ENCODE measurements at places on chromosomes 6 and 20. TPM values are rescaled to one million over a fixed set of nuclear protein-coding genes. Genes with fewer than 3 reads are reported as not detected.

DNA sequence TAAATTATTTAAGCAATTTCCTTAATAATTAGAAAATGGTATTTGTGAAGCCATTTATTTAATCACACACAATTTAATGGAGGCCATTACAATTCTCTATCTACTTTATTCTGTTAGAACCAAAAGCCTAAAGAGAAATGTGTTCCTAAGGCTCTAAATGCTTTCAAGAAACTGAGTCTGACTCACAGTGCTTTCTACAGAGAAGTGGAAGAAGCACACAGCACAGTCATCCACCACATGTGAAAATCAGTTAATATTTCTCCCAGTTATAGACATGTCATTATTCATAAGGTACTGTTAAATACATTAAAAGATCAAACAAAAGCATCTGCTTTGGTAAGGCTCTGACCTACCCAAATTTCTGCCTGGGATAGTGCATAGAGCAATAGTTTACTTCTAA is 214.4 kb downstream of the ALDH8A1 start:
- no peak for DNase-seq

GHRH gene
- not detected for total RNA-seq

DNA sequence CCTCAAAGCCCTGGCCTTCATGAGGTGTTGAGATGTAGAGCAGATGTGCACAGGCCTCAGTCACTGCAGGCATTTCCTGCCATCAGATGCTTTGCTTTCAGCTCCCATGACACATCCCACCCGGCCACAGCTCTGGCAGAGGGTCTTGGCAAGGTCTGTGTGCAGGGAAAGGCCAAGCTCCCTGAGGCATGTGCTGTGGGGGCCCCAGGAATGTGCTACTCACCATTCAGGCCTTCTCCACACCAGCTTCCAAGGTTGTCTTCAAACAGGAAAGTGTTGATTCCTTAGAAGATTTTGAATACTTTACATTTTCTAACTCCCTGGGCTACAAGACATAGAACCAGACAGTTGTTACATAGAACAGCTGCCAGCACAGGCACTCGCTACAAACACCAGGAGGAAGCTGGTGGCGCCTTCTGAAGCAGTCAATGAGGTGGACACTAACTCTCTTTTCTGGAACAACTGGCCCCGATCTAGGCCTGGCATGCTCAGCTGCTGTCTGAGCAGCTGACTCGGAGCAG is 27.8 kb downstream of the CASS4 start:
- no peak for DNase-seq

DNA sequence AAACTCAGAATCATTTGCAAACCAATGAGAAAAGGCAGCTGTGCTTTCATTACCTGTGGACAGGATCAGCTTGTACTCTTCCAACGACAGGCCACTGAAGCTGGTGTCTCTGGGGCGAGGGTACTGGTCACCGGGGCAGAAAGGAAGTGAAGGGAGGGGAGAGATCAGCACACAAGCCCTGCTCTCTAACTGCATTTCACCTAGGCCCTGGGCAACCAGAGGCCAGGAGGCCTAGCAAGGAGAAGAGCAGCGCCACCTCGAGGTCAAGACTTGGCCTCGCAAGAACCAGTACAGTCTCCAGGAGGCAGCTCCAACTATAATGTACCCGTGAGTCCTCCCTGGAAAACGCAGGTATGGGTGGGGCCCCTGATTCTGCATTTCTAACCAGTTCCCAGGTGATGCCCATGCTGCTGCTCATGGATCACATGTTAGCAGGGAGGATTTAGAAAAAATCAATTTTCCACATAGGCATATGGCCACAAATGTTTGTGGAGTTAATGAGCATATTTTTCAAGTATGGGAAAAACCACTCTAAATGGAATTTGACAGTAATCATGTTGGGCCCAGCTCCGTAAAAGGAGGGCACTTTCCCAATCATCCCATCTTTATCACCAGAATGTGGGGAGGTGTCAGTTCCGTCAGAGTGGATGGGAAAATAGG is 11.0 kb downstream of the UQCC2 start:
- peak; percentile 76 for DNase-seq

GRCh38 chr20:16574656-16575355 is 1.6 kb upstream of the KIF16B start:
- peak; percentile 78 for DNase-seq

DNA sequence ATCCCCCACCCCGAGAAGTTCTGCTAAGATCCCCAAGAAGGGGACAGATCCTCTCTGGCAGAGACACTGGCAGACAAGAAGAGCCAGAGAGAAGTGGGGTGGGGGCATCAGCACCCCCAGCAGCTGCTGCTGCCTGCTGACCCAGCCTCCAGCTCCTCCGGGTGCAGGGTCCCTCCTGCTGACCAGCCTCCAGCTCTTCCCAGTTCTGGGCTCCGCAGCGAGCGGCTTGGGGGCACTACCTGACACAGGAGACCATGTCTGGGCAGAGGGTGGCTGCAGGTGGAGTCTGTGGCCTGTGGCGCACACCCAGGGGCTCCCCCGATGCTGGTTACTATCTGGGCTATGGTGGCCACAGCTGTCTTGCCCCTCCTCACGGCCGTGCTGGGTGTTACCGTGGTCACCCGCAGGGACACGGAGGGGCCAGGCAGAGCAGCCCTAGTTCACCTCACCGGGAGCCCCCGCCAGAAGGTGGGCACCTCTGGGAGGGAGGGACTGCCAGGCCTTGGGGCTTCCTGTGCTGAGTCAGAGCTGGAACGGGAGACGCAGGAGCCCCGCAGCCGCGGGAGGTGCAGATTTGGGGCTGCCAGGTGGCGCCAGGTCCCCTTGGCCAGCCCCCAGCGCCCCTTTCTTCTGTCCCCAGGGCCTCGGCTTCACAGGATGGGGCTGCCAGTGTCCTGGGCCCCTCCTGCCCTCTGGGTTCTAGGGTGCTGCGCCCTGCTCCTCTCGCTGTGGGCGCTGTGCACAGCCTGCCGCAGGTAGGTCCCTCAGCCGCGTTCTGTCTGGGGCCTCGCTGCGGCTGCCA is 630 bp downstream of the LIME1 start:
- peak; percentile 81 for DNase-seq

CST8 gene
- total RNA-seq, result not detected

- no peak for DNase-seq
Observed at GRCh38 chr6:75937846-75938245, 134.6 kb downstream of the IMPG1 start.

ZSWIM1 gene
- total RNA-seq, result 12.2 TPM

DNA sequence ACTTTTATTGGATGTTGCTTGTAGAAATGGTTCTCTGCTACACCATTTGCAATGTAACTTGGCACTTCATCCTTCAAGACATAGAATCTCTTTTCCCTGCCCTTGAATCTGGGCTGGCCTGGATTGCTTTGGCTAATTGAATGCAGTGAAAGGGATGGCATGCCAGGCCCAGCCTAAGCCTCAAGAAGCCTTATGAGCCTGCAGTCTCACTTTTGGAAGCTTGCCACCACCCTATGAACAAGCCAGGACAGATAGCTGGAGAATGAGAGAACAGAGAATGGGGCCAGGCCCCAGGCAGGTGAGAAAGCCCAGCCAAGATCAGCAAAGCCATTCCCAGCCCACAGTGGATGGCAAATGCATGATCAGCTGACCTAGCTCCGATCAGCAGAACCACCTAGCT is 350.7 kb upstream of the RNF24 start:
- DNase-seq, result no peak

MKKS gene
- total RNA-seq, result 9.6 TPM

MYH7B gene
- 0.55 TPM for total RNA-seq

- DNase-seq, result no peak
Observed at GRCh38 chr6:2598867-2599266, 151.9 kb downstream of the MYLK4 start.

- DNase-seq, result no peak
Observed at GRCh38 chr20:37711001-37711400, 17.2 kb downstream of the CTNNBL1 start.

GRCh38 chr6:150301846-150302519 is 66.8 kb upstream of the IYD start:
- no peak for DNase-seq

ID1 gene
- 1.2 TPM for total RNA-seq

FKBP1C gene
- 0.94 TPM for total RNA-seq

TNFRSF6B gene
- total RNA-seq, result not detected

GRCh38 chr6:4496284-4496683 is 279.9 kb upstream of the CDYL start:
- no peak for DNase-seq

TCF15 gene
- total RNA-seq, result not detected

GRCh38 chr6:108587258-108588059 is 26.7 kb downstream of the FOXO3 start:
- DNase-seq, result no peak

- no peak for DNase-seq
Observed at GRCh38 chr6:156438350-156438923, 338.7 kb upstream of the ARID1B start.

DNA sequence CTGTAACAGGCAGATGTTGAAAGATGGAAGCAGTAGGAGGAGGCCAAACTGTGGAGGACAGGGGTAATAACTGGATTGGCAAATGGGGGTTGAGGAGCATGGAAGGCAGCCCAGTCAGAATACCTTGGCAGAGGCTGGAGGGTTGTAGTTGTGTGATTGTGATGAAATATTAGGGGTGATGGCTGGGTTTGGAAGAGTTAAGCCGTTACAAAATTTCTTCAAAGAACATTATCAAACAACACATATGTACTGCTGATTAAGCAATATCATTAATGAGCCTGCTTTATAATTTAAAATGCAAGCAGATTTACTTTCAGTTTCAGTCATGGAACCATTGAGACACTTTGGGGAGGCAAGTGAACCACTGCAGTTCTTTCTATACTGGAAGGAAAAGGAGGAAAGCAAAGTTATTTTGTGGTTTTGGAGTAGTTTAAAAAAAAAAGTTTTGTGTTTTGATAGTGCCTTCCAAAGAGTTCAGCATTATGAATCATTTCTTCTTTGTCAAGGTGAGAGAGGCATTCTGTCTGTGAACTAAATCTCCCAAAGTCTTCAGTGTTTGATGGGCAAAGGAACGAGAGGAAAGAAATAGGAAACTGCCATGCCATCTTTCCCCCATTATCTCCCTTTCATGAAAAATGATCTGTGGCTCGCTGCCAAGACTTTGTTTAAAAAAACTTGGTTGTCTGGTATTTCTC is 20.7 kb downstream of the FOXO3 start:
- DNase-seq, result no peak

NT5E gene
- total RNA-seq, result 26.8 TPM

PRICKLE4 gene
- total RNA-seq, result not detected

DNA sequence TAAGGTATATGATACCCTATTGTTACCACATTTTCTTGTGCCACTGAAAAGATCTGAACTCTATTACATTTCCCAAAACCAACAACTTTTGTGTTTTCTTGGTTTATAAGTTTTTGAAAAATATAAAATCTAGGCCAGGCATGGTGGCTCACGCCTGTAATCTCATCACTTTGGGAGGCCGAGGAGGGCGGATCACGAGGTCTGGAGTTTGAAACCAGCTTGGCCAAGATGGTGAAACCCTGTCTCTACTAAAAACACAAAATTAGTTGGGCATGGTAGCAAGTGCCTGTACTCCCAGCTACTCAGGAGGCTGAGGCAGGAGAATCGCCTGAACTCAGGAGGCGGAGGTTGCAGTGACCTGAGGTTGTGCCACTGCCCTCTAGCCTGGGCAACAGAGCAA is 34.3 kb downstream of the SAMHD1 start:
- no peak for DNase-seq

GRCh38 chr20:41258474-41258873 is 59.1 kb downstream of the ZHX3 start:
- no peak for DNase-seq

DNA sequence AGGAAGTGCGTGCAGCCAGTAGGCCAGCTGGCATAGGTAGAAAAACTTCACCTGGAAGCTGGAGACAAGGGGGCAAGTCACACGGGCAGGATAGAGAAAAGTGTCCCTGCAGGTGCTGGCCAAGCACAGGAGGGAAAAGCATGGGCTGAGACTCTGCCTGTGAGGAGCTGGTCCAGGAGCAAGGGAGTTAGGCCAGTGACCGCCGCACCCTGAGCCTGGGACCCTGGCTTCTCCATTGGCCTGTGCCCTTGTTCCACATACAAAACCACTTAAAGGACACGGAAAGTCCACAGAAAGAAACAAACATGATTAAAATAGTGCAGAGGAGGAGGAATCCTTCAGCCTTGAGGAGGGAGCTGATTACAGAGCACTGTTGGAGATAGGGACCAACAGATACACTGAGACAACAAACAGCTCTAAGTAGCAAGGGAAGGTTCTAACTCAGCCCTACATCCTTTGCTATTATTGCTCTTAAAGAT is 68.6 kb downstream of the TRAM2 start:
- DNase-seq, result no peak

PSORS1C2 gene
- total RNA-seq, result not detected

GRCh38 chr6:9087470-9087869 is 652.1 kb upstream of the SLC35B3 start:
- no peak for DNase-seq

DNA sequence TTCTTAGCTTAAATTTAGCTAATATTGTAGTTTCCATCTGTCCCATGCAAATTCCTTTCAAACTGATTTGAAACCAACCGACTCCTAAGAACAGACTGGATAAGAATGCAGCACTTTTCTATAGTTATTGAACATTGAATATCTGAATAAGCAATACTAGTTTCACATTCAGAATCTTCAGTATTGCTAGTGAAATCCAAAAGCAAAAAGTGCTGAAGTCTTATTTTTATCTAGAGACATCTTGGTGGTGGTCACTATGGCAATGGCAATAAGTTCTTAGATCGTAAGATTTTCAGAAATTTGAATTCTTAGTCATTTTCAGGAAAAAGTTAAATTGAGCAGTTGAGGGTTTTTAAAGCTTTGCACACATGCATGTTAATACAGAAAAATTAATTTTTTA is 2.7 kb downstream of the TFB1M start:
- no peak for DNase-seq

DNA sequence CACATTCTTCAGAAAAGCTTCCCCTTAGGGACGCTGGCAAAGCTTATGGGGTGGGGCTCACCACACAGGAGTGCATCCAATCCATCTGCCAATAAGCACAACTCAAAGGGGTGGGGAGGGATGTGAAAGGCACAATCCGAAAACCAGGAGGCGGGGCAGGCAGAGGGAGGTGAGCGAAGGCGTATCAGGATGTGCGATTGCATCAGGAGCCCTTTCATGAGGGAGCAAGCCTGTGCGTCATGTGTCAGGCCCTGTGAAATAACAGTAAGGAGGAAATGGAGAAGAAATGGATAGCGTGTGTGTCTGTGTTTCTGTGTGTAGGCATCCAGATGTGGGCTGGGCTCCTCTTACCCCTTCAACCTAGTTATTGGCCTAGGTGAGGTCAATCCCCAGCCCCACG is 382.4 kb upstream of the CDH4 start:
- no peak for DNase-seq

HCK gene
- total RNA-seq, result 0.79 TPM

GRCh38 chr20:21393166-21393565 is 4.2 kb downstream of the NKX2-4 start:
- no peak for DNase-seq

HAO1 gene
- total RNA-seq, result not detected

DNA sequence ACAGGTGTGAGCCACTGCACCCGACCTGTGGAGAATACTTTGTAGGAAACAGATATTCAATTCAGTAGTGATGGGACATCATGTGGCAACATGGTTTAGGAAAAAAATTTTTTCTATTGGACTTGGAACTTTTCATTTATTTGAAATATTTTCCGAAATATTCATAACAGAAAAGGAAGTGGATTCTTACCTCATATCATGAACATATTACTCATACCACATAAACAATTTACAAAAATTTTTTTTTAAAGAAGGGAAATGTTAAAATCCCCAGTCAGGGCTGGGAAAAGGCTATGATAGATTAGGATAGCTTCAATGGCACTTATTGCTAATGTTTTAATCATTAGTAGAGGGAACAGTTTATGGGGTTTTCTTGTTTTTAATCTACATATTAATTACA is 6.8 kb upstream of the ALDH8A1 start:
- no peak for DNase-seq

EFCAB8 gene
- total RNA-seq, result 0.47 TPM

Data from activated naive CD8-positive, alpha-beta T cell treated with anti-CD3 and anti-CD28 coated beads, Interleukin-2, amount 10 ng/mL, durations not matched to agents 7 days and 5 days (primary cell).